ENCODE measurements at places on chromosomes 12 and 14. TPM values are rescaled to one million over a fixed set of nuclear protein-coding genes. Genes with fewer than 3 reads are reported as not detected.

The COX8C gene
- total RNA-seq, result 0.73 TPM

GRCh38 chr12:50059440-50060119, 2.2 kb downstream of the ASIC1 start:
- no peak for DNase-seq
- H3K27ac ChIP-seq, result no peak overlapping the region
- peaks cover 13% of the 10 kb centered on the region for H3K4me1 ChIP-seq

The KRT80 gene
- total RNA-seq, result 3.0 TPM

The TBX3 gene
- total RNA-seq, result 425 TPM

DNA sequence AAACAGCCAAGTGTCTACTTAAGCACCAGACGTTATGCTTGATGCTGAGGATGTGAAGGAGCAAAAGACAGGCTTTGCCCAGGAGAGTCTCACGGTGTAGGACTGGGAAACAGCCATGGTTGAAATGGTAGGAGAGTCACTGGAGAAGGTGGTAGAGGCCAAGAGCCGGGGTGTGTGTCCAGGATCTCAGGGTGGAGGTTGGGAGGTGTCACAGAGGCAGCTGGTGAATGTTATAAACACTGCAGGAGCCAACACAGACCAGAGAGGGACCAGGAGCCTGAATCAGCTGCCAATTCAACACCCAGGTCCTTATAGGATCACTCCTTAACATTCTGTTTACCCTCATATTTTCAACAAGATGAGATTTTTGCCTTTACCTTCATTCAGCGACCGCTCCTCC, 7.5 kb downstream of the NID2 start:
- no peak for DNase-seq
- no peak overlapping the region for H3K27ac ChIP-seq
- peaks cover 36% of the 10 kb centered on the region for H3K4me1 ChIP-seq
- H3K27me3 ChIP-seq, result peaks cover 4% of the 10 kb centered on the region
- H3K36me3 ChIP-seq, result no peaks in the 10 kb centered on the region

The BICD1 gene
- 40.9 TPM for total RNA-seq

The KLRB1 gene
- not detected for total RNA-seq

DNA sequence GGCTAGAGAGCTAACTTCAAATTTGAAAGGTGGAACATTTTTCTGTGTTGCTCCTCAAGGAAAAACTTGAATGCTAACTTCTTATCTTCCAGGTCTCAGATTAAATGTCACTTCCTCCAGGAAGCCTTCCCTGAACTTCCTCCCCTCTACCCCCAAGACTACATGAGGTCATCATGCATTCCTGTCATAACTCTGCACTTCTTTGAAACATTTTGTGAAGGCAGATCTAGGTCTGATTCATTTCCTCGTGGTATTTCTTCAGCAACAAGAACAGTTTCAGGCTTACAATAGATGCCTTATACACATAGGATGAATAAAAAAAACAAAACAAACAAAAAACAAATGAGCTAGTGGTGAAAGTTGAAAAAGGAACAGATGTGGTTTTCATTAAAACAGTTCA, 97.1 kb upstream of the SRRM4 start:
- H3K4me3 ChIP-seq, result no peak overlapping the region
- no peaks in the 10 kb centered on the region for H3K36me3 ChIP-seq
- H3K27ac ChIP-seq, result no peak overlapping the region

The LBHD2 gene
- total RNA-seq, result not detected

GRCh38 chr12:30585877-30586276, 109.8 kb downstream of the IPO8 start:
- H3K4me3 ChIP-seq, result no peak overlapping the region
- no peaks in the 10 kb centered on the region for H3K36me3 ChIP-seq
- no peaks in the 10 kb centered on the region for H3K4me1 ChIP-seq
- DNase-seq, result no peak
- no peaks in the 10 kb centered on the region for H3K27me3 ChIP-seq

DNA sequence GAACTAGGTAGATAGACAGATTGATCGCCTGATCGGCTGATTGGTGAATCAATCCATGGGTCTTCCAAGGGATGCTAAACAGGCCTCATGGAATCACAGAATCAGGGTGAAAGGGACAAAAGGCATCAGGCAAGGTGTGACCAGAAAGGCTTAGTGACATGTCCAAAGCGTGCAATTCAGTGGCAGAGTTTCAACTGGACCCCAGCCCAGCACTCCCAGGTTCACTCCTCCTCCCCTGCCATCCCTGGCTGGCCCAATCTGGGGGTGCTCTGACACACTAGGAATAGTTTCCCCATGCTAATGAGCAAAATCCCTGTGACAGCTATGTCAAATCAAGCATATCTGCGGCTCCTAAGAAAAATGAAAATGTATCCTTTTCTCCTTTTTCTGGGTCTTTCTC, 50.4 kb downstream of the NINJ2 start:
- H3K27me3 ChIP-seq, result no peaks in the 10 kb centered on the region
- DNase-seq, result no peak
- H3K4me1 ChIP-seq, result no peaks in the 10 kb centered on the region
- H3K27ac ChIP-seq, result no peak overlapping the region
- H3K36me3 ChIP-seq, result no peaks in the 10 kb centered on the region

- H3K27ac ChIP-seq, result no peak overlapping the region
- no peaks in the 10 kb centered on the region for H3K27me3 ChIP-seq
- no peaks in the 10 kb centered on the region for H3K36me3 ChIP-seq
- no peak for DNase-seq
- peaks cover 4% of the 10 kb centered on the region for H3K4me1 ChIP-seq
Observed at GRCh38 chr14:40417777-40418401, 985.7 kb upstream of the FBXO33 start.

GRCh38 chr12:96810477-96810876, 96.6 kb upstream of the NEDD1 start:
- H3K27ac ChIP-seq, result no peak overlapping the region
- peaks cover 6% of the 10 kb centered on the region for H3K27me3 ChIP-seq
- DNase-seq, result no peak
- H3K4me3 ChIP-seq, result no peak overlapping the region
- no peaks in the 10 kb centered on the region for H3K4me1 ChIP-seq
- no peaks in the 10 kb centered on the region for H3K36me3 ChIP-seq

GRCh38 chr14:65251213-65251612, 148.9 kb upstream of the MAX start:
- no peak overlapping the region for H3K4me3 ChIP-seq
- H3K27ac ChIP-seq, result no peak overlapping the region
- peaks cover 19% of the 10 kb centered on the region for H3K4me1 ChIP-seq
- no peaks in the 10 kb centered on the region for H3K27me3 ChIP-seq
- no peak for DNase-seq

The KLHL33 gene
- 0.16 TPM for total RNA-seq

DNA sequence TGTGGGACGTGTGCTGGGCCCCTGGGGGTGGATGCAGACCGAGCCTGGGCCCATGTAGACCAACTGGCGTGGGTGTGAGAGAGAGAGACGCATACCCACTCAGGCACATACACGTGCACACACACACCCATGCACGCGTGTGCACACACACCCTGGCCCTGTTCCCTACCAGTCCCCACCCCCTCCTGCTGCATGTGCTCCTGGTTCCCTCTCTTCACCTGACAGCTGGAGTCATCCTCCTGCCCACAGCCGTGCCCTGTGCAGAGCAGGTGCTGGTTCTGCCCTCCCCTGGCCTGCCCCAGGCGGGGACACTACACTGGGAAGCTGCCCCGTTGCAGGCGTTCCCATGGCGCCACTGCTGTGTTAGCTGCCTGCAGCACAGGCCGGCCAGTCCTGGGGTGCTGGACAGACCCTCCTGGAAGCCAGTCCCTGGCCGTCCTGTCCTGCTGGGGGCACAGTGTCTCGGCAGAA, 18.5 kb downstream of the PACS2 start:
- H3K4me3 ChIP-seq, result no peak overlapping the region
- no peak overlapping the region for H3K27ac ChIP-seq
- H3K36me3 ChIP-seq, result peaks cover 9% of the 10 kb centered on the region
- H3K4me1 ChIP-seq, result no peaks in the 10 kb centered on the region
- DNase-seq, result no peak

The HOXC4 gene
- total RNA-seq, result 69.4 TPM

GRCh38 chr14:59463787-59464485, 1.2 kb downstream of the GPR135 start:
- DNase-seq, result no peak
- H3K36me3 ChIP-seq, result peaks cover 7% of the 10 kb centered on the region
- peaks cover 25% of the 10 kb centered on the region for H3K27me3 ChIP-seq
- peaks cover 6% of the 10 kb centered on the region for H3K4me1 ChIP-seq
- peak overlapping the region; percentile 74 for H3K4me3 ChIP-seq
- H3K27ac ChIP-seq, result no peak overlapping the region

DNA sequence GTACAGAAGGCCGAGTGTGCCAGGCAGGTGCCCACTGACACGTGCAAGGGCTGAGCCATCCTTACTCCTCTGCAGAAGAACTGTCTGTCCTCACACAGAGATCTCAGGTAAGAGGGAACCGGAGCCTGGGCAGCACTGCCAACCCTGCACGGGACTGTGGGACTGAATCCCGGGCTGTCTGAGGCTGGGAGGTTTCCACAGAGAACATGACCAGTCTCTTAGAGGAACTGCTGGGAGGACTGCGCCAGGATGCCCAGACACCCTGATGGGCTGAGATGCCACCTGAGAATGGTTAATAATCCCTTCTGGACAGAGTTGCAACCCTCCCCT, 302.9 kb upstream of the SFSWAP start:
- no peak overlapping the region for H3K4me3 ChIP-seq
- no peaks in the 10 kb centered on the region for H3K4me1 ChIP-seq
- no peaks in the 10 kb centered on the region for H3K36me3 ChIP-seq
- H3K27me3 ChIP-seq, result peaks cover 9% of the 10 kb centered on the region
- no peak overlapping the region for H3K27ac ChIP-seq
- DNase-seq, result no peak

GRCh38 chr12:89392391-89392790, 40.1 kb upstream of the DUSP6 start:
- DNase-seq, result no peak
- H3K4me1 ChIP-seq, result peaks cover 29% of the 10 kb centered on the region
- H3K27me3 ChIP-seq, result no peaks in the 10 kb centered on the region
- H3K36me3 ChIP-seq, result no peaks in the 10 kb centered on the region

DNA sequence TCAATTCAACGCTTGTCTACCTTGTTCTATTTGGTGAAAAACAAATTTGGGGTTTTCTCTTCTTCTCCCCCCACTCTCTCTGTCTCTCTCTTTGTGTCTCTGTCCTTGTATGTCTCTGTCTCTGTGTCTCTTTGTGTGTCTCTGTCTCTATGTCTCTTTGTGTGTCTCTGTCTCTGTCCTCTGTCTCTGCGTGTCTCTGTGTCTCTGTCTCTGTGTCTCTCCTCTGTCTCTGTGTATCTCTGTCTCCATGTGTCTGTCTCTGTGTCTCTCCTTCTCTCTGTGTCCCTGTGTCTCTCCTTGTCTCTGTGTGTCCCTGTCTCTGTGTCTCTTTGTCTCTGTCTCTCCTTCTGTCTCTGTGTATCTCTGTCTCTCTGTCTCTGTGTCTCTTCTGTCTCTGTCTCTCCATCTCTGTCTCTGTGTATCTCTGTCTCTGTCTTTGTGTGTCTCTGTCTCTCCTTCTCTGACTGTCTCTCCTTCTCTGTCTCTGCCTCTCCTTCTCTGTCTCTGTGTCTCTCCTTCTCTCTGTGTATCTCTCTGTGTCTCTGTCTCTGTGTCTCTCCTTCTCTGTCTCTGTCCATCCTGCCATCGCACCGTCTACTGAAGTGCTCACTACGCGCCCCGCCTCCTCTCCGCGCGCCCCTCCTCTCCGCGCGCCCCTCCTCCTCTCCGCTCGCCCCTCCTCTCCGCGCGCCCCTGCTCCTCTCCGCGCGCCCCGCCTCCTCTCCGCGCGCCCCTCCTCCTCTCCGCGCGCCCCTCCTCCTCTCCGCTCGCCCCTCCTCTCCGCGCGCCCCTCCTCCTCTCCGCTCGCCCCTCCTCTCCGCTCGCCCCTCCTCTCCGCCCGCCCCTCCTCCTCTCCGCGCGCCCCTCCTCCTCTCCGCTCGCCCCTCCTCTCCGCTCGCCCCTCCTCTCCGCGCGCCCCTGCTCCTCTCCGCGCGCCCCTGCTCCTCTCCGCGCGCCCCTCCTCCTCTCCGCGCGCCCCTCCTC, 12.8 kb downstream of the LRCOL1 start:
- no peak for DNase-seq
- peaks cover 30% of the 10 kb centered on the region for H3K4me1 ChIP-seq
- H3K27me3 ChIP-seq, result peaks cover 53% of the 10 kb centered on the region
- peak overlapping the region; percentile 69 for H3K4me3 ChIP-seq
- H3K36me3 ChIP-seq, result no peaks in the 10 kb centered on the region
- H3K27ac ChIP-seq, result peak overlapping the region; percentile 57

The SIX6 gene
- not detected for total RNA-seq

DNA sequence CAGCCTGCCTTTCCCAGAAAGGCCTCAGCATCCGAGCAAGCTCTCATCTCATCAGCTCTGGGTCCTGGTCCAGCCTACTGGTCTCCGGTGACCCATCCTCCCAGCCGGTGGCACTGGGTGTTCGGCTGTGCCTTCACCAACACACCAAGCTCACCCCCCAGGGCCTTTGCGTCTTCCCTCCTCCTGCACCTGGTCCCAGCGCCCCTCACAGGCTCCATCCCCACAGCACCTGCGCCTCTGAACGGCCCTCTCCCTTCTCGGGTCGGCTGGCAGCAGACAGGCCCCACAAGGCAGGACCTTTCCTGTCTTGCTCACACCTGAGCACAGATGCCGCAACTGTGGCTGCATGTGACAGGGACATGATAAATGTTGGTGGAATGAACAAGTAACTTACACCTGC, 13.1 kb downstream of the P2RX2 start:
- DNase-seq, result no peak
- H3K4me3 ChIP-seq, result no peak overlapping the region
- no peaks in the 10 kb centered on the region for H3K4me1 ChIP-seq
- peaks cover 56% of the 10 kb centered on the region for H3K36me3 ChIP-seq
- H3K27me3 ChIP-seq, result no peaks in the 10 kb centered on the region

The IL31 gene
- total RNA-seq, result not detected

DNA sequence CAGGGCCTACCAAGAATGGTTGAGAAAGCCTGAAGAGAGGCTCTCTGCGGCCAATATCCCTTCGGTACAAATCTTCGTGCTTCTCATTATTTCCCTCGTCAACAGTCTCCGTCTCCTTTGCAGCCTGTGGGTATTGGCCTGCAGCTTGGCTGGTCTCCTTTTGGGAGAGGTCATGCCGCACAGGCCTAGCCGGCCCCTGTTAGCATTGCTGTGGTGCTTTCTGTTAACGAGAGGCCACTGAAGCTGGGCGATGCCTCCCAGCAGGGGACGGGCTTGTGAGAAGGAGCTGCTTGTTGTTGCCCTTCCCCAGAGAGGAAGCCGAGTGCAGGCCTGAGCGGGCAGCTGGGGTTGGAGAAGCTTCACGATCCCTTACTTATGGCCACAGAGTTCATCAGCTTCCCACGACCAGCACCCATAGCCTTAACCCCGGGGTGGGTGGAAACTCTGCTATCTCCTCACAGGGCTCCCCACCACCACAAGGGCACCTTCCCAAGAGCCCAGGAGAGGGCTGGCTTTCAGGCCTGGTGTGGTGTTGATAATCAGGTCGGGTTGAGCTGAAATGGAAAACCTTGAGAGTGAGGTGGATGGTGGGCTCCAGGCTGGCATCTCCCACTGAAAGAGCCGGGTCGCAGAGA, 228.6 kb downstream of the ZFP36L1 start:
- peaks cover 61% of the 10 kb centered on the region for H3K4me1 ChIP-seq
- H3K36me3 ChIP-seq, result peaks cover 2% of the 10 kb centered on the region
- DNase-seq, result no peak

GRCh38 chr12:126545411-126545810, 1480.2 kb downstream of the AACS start:
- H3K36me3 ChIP-seq, result no peaks in the 10 kb centered on the region
- no peak overlapping the region for H3K4me3 ChIP-seq
- H3K27me3 ChIP-seq, result no peaks in the 10 kb centered on the region

The ANKS1B gene
- total RNA-seq, result 7.5 TPM

- H3K27me3 ChIP-seq, result no peaks in the 10 kb centered on the region
- no peak overlapping the region for H3K4me3 ChIP-seq
- peaks cover 4% of the 10 kb centered on the region for H3K36me3 ChIP-seq
- H3K4me1 ChIP-seq, result peaks cover 43% of the 10 kb centered on the region
- no peak for DNase-seq
Observed at GRCh38 chr12:49415521-49415970, 48.3 kb downstream of the SPATS2 start.
